Right forelimb (tissue), 1 donor: ENCODE measurements at places on chromosomes 1 and 21.

DNA sequence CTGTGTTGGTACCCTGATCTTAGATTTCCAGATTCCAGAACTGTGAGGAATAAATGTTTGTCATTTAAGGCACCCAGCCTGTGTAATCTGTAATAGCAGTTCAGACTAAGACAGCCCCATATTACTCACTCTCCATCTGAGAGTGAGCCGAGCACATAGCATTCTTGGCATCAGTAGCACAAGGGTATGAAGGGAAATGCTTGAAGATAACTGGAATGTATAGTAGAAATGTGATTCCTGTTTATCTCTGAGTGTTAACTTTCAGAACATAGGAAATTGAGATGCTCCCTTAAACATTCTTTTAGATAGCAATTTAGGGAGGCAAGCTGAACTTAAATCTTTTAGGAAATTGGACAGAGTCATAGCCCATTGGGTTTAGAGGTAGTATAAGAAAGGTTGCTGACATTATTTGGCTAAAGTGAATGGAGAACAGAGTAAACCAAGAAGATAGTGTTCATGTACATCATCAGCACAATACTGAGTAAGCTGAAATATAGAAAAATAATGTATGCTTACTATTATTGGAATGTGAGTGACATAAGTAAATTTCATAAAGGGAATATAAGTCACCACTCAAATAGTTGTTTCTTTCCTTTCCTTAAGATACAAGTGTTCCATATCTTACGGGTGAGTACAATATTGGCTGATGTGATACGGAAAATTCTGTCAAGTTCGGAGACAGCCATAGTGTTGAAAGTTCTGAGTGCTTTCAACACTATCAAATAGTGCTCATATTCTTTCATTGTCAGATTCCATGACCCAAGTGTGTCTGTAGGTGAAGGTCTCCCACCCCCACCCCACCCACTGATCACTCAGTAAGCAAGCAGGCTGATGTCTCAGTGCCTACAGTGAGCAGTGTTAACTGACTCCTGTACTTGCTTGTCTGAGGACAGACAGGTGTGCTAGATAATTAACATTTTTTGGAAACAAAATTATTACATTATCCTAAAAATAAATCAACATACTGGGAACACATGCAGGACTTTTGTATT lies 73.7 kb downstream of the LRRC8D start:
- DNase-seq: no peak

DNA sequence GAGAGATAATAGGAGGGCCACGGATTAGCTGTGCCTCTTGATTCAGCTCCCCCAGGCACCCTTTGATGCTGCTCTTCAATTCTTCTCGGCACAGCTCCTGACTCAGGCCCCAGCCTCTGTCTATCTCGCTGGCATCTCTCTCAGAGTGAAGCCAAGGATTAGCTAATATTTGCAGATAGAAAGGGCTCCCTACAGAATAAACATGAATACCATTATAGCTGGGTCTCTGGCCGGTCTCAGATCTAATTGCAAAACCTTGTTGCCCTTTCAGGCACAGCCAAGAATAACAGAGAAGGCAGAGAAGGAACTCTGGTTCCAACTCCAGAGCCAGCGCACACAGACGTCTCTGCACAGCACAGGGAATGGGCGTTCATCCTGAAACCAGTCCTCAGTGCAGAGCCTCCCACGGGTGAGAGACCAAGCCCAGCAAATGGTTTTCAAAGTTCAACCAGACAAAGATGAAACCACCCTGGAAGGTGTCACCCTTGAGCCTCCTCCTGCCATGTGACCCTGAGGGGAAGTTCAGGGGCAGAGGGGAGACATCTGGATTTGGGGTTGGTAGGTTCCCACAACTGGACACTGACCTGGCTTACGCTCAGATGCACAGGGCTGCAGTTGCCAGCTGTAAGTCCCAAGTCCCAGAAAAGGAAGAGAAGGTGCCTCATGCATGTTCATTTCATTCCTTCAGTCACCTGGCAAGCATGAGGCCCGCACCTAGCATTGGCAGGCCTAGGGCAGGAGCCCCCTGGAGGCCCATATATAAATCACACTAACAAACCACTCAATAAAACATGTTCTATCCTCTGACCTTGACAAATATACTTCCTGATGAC lies 394.0 kb downstream of the NPHP4 start:
- no peak for DNase-seq

DNA sequence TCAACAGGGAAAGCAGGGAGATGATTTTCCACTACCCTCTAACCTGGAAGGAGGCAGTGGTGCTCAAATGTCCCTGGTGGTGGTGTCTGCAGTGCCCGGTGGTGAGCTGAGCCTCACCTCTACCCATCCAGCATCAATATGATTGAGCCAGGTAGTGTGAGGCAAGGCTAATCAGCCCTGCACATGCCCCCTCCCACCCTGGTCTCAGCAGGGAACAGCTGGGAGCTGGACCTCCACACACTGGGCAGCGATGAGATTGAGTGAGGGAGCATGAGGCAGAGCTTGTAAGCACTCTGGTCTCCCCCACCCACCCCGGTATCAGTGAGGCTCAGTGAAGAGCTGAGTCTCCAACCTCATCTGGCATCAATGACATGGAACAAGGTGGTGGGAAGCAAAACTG lies 634.3 kb downstream of the PTPRU start:
- DNase-seq: no peak

GRCh38 chr1:246398126-246398813 lies 108.8 kb downstream of the SMYD3 start:
- DNase-seq: no peak

GRCh38 chr1:93720956-93721626 lies 39.5 kb upstream of the BCAR3 start:
- no peak for DNase-seq

GRCh38 chr1:76951153-76951552 lies 83.9 kb downstream of the ST6GALNAC5 start:
- DNase-seq: no peak

DNA sequence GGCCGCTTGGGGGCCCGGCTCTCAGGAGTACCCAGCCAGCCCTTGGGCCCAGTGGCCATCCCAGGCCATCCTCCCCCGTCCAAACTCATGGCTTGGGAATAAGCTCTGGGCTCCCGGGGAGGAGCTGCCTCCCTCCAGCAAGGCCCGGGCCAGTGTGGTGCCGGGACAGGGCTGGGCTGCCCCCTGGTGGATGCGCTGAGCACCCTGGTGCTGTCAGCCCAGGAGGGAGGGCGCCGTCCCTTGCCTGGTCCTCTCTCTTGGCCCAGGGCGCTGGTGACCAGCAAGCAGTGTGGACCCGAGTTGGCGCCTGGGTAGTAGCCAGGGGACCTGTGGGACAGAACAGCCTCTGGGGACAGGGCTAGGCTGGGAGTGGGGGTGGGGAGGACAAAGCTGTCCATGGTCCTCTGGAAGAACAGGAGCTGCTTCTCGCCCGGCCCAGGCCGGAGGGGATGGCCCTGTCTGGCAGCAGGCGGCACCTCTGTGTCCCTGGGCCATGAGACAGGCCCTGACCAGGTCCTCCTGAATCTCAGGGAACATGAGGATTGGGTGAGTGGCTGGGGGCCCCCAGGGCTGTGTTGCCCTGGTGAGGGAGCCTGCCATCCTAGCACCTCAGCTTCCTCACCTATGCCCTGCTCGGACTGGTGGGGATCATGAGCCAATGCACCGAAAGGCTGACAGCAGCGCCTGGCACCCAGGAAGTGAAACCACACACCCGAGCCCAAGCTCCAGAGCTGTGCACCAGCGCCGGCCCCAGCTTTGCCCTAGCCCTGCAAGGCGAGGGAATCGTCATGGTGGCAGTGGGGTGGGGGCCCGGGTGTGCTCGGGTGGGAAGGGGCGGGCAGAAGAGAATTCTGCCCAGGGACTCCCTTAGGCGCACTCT lies 9.4 kb downstream of the MORN1 start:
- DNase-seq: peak; percentile 91

GRCh38 chr1:60874718-60875117 lies 207.6 kb upstream of the NFIA start:
- no peak for DNase-seq

- DNase-seq: no peak
Observed at GRCh38 chr1:148372731-148373130, 110.4 kb downstream of the PPIAL4G start.

GRCh38 chr1:220420726-220421125 lies 107.2 kb upstream of the MARK1 start:
- DNase-seq: no peak

- DNase-seq: no peak
Observed at GRCh38 chr1:207081806-207082205, 6.9 kb upstream of the C4BPB start.

GRCh38 chr1:118360817-118361216 lies 175.8 kb upstream of the SPAG17 start:
- no peak for DNase-seq

DNA sequence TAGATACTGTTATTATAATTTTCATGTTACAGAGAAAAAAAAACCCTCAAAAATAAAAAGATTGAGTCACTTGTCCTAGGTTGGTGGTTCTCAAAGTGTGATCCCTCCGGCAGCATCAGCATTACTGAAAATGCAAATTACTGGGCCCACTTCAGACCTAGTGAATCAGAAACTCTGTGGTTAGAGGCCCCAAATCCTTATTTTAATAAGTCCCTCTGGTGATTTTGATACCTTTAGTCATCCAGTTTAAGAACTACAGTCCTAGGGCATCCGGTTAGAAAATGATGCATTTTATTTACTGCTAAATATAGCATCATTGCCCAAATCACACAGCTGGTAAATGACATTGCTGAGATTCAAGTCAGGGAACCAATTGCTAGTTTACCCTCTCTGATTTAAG lies 203.7 kb upstream of the RUNX1 start:
- DNase-seq: no peak

DNA sequence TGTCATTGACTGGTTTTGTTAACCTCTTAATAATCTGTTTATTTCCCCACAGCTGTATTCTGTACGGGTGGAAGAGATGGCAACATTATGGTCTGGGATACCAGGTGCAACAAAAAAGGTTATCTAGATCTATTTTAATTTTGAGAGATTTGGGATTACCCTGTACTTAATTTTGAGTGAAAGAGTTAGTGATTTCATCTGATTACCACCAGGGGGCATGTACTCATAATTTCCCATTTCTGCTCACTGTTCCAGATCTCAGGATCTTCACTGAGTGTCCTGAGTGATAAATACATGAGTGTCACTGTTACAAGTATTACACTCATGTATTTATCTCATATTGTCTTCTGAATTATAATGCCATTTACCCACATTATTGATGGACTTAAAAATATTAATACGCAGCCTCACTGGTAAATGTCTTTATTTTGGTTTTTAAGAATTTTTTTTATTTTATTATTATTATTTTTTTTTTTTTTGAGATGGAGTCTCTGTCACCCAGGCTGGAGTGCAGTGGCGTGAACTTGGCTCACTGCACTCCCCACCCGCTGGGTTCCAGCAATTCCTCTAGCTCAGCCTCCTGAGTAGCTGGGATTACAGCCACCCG lies 27.4 kb downstream of the DTL start:
- no peak for DNase-seq

DNA sequence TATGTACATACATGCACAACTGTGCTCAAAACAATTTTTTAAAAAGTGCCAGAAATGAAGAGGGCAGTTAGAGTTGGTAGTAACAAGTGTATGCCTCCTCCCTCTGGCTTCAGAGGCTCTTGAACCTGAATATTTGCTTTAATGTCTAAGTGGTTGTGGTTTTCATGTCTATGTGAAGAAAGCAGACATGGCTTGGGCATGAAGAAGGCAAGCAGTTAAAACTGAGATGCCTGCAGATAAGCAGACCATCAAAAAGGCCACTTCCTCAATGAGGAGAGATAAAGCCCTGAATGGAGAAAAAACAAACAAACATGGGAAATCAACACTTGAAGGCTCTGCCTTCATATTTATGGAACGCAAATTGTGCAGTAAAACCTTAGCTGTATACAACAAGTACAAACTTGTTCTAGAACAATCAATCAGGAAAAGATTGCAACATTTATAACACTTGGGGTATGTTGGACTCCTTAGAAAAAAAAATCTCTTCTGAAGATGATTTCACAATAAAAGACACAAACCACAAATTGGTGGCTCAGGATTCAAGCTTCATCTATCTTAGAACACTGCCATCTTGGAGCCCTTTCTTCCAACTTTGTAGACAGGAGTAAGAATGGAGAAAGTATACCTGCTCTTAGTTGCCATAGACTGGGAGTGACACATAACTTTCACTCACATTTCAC lies 52.7 kb upstream of the PLA2G4A start:
- no peak for DNase-seq

GRCh38 chr1:7497107-7497637 lies 273.9 kb upstream of the VAMP3 start:
- DNase-seq: no peak

GRCh38 chr1:46646844-46647243 lies 21.3 kb downstream of the ATPAF1 start:
- no peak for DNase-seq

GRCh38 chr1:64318428-64318827 lies 115.0 kb downstream of the UBE2U start:
- no peak for DNase-seq

DNA sequence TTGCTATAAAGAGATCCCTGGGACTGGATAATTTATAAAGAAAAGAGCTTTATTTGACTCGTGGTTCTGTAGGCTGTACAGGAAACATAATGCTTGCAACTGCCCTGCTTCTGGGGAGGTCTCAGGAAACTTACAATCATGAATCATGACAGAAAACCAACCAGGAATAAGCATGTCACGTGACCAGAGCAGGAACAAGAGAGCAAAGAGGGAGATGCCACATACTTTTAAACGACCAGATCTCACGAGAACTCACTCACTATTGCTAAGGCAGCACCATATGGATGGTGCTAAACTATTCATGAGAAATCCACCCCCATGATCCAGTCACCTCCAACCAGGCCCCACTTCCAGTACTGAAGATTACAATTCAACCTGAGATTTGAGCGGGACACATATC lies 49.8 kb upstream of the RCC1 start:
- DNase-seq: no peak

DNA sequence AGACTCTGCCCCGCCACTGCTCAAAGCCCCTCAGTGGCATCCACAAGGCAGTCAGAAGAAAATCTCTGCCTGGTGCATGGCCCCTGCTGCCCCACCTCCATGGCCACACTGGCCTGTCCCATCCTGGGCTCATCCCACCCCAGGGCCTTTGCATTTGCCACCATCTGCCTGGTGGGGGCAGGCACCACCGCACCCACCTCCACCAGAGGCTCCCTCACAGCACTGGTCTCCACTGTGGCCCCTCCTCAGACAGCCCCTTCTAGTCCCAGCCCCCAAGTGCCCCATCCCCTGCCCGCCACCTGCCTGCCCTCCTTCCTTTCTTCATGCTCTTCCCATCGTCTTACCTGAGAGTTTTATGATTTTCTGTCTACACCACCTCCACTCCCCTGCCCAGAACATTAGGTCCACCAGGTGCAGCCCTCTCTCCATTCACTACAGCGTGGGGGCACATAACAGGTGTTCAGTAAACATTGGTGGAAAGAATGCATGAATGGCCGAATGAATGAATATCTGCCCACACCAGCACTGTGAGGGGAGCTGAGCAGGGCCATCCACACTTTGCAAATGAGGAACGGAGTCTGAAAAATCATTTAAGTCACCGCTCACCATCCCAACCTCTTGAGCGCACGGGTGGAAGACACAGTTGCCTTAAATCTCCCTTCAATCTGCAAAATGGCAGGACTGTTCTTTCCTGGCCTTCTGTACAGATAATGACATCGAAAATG lies 2.1 kb downstream of the PRDM15 start:
- no peak for DNase-seq

- DNase-seq: no peak
Observed at GRCh38 chr1:27372022-27372807, 2.4 kb downstream of the FCN3 start.
